Aorta (tissue), 5 donors: ENCODE measurements at places on chromosomes 1 and 21.

DNA sequence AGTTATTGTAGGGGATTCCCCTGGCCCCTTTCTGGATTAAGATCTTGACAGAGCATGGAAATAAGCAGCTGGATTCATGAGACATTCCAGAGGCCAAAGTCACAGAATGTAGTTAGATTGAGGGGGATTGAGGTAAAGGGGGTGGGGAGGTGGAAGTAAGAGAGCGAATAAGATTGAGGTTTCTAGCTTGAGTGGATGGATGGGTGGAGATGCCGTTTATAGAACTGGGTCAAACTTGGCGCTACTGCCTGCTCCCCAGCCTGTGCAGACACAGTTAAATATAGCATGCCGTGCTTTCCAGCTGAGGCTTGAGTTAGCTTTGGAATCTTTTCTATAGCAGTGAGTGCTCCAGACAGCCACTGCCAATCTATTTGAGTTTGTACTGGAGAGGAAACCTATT is 85.7 kb downstream of the DYRK1A start:
- DNase-seq, result peak; percentile 63

GRCh38 chr1:199978408-199978940 is 49.0 kb upstream of the NR5A2 start:
- DNase-seq, result no peak

- no peak for DNase-seq
Measured at GRCh38 chr21:34522284-34522683, 10.3 kb upstream of the KCNE1 start.

DNA sequence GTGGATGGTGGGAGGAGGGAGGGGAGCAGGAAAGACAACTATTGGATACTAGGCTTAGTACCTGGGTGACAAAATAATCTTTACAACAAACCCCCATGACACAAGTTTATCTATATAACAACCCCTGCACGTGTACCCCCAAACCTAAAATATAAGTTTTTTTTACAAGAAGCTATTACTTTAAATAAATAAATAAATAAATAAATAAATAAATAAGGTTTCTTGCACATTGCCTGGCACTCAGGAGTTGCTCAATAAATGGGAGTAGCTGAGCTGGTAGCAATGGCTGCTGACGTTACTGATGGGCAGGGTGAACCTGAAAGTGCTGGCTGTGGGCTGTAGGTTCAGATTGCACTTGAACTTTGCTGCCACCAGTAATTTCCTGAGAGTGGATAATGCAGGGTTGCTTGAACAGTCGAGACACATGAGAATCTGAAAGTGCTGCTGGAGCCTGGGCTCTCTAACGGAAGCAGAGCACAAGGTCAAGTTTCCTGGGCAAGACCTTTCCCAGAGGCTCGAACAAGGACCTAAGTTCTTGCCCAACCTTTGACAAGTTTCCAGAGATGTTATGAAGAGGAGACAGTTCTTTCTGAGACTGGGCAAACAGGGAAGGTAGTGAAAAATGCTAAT is 14.8 kb upstream of the KCNE2 start:
- no peak for DNase-seq

GRCh38 chr1:1058088-1058905 is 15.8 kb downstream of the RNF223 start:
- no peak for DNase-seq

DNA sequence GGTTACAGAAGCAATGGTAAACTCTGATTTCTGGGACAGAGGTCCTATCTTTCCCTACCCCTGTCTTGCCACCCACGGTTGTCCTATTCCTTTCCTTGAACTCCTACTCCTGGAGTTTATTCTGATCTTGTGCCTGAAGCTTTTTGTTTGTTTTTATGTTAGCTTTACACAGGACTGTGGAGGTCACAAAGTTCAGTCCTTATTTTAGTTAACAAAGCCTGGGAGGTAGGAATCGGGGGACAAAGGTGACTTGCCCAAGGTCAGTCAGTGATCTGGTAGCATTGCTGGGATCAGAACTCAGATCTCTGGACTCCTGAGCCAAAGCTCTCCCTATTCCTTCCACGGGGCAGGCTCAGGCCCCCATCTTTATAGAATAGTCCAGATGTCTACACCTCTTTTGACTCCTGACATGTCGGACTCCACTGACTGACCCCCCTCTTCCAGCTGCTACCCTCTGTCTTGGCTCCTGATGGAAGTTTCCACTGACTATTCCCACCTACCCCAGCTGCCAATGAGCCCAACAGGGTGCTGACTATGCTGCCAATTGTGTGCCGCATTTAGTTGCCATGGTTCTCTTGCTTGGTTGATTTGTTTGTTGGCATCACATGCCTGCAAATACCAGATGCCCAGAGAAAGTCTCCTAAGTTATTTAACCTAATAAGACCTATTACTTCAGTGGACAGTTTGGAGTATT is 9.9 kb downstream of the F5 start:
- DNase-seq, result no peak

DNA sequence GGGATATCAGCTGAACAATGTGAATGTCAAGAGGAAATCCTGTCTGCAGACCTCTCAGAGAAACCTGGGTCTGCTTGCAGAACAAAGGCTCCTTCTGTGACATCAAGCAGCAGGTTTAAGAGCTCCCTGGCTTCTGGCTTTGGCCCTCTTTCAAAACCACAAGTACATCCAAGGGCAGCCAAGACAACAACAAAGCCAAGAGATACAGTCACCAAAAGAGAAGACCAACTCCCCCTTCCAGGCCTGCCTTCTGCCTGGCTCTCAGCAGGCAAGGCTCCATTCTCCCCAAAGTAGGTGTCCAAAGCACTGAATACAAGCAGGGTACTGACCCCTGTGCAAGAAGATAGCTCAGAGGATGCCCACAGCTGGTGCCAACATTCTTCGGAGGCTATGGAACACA is 11.5 kb downstream of the BCAR3 start:
- no peak for DNase-seq

DNA sequence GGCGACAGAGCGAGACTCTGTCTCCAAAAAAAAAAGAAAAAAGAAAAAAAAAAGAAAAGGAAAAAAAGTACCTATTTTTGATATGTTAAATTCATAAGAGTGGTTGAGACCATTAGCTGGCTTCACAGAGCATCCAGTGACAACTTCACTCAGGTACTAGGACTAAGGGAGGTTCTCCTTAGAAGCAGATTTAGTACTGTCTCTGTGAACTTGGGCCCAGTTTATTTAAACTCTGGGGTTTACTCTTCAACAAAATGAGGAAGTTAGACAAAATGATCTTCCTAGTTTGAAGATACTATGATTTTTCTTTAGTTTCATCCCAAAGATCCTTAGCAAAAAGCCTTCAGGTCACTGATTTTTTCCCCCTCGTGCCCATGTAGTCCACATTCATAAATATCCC is 21.2 kb downstream of the MACO1 start:
- DNase-seq, result no peak

DNA sequence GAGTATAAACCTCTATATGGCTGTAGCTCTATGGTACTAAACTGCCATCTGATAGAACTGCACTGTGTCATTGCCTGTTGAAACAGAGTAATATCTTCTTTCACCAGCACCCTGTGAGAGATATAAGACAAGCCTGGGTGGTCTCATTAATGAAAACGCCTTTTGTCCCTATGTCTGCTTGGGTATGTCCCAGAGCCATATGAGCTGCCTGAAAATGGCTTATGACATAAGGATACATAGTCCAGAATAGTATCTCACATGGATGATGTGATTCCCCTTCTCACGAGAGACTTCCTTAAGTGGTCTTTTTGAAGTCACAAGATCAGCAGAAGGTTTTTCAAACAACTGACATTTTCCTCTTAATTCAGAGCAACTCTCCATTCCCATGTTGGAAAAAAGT is 7.3 kb upstream of the TMCC2 start:
- no peak for DNase-seq

DNA sequence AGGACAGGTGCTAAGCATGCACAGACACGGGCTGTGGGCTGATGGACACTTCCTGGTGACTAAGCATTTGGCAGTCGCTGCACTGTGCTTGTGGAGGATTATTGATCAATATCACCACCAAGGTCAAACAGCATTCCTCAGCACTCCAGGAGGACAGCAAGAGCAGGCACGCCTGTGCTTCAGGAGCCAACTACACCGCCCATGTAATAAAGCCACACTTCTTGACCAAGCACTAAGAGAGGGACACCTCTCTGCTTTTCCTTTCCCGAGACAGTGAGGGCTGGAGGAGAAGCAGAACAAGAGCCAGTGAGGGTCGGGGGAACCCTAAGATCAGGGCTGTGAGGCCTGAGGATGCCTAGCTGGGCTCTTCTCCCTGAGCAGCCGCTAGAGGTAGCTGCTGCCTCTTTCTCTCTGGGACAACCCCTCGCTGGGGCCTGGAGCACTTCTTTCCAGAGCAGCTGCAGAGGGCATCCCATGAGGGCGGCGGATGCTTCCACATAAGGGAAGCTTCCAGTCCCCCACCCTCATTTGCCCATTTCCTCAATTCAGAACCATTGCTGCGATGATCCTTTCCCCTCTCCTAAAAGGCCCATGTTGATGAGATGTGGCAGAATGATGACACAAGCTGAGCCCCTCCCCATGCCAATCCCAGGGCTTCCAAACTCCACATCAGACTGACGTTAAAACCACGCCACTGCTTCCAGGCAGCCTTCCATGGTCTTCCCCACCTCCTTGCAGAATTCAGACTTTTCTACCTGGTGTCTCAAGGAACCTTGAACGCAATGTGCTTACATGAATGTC is 19.1 kb downstream of the RAB7B start:
- peak; percentile 83 for DNase-seq

GRCh38 chr21:43605320-43606215 is 53.7 kb downstream of the HSF2BP start:
- DNase-seq, result no peak

DNA sequence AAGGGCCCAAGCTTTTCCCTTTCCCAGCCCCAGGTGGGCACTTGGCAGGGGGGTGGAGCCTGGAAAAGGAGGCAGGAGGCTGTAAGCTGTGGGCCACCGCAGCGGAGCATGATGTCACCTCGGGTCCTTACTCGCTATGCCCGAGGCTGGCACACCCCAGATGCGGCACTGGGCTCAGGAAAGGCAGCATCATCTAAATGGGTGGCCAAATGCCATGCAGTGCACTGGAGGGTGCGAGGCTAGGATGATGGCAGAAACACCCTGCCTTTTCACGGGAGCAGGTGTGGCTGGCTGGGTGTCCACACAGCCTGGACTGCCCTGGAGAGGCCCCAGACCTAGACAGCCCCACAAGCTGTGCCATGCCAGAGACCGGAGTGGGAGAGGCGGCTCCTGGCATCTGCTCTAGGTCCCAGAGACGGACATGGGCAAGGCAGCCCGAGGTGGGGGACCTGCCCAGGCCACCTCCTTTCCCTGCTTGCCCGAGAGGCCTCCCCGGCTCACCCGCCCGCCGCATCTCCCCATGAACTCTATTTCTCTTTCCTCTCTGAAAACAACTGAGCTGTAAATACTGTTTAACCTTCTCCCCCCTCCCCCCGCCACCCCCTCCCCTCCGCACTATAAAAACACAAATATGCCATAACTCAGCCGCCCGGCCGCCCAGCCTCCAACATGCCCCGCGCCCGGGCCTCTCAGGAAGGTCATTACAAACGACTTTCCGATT is 124.7 kb downstream of the CASZ1 start:
- DNase-seq, result no peak

DNA sequence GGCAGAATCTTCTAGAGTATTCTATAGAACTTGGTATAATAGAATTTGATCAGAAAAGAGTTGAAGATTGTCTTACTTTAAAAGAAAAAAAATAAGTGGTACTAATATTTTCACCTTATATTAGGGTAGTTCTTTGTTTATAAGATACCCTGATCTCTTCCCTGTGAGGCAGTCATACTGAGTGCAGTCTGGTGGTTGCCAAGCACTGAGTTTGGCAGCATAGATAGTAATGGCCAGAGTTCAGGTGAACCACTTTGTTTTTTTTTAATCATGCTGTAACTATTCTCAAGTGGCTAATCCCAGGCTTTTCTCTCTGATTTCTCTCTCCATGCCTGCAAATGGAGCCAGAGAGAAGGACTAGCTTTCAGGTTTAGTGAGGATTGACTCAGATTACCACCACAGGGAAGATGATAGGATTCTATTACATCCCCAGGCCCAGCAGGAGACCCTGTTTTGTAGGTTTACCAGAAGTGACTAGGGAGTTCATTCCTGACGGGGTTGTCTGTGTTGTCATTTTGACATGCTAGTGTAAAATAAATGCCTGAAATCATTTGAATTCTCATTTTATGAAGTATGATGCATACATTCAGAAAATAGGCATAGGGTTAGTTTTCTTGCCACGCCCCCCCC is 16.7 kb downstream of the KDM1A start:
- DNase-seq, result no peak

DNA sequence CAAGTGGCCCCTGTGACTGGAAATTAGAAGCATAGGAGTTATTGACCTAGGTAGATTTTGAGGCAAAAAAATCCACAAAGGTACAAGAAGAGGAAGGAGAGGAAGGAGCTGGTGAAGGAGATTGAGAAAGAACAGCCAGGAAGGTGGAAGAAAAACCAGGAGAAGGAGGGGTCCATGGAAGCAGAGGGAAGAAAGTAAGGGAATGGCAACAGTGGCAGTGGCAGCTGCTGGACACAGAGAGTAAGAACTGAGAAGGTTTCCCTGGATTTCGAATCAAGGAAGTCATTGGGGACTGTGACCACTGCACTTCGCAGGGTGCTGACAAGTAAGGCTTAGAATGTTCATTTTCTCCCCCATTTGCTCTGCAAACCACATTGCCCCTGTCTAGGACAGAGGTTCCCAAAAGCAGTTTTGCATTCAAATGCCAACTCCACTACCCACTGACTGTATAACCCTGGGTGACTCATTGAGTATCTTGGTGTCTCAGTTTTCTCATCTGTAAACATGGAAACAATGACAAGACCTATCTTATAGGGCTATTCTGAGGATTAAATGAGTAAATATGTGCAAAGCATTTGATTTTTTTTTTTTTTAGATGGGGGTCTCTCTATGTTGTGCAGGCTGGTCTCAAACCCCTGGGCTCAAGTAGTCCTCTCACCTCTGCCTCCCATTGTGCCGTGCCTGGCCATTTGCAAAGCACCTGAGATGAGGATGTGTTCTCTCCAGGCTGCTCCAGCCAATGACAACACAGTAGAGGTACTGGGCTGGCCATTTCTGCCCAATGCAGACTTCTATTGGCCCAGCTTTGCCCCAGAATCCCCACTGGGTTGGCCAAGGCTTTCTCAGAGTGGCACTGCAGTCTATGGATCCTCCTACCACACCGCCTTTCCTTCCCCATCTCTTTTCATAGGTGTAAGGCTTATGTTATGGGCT is 9.3 kb upstream of the CAPN2 start:
- DNase-seq, result no peak

DNA sequence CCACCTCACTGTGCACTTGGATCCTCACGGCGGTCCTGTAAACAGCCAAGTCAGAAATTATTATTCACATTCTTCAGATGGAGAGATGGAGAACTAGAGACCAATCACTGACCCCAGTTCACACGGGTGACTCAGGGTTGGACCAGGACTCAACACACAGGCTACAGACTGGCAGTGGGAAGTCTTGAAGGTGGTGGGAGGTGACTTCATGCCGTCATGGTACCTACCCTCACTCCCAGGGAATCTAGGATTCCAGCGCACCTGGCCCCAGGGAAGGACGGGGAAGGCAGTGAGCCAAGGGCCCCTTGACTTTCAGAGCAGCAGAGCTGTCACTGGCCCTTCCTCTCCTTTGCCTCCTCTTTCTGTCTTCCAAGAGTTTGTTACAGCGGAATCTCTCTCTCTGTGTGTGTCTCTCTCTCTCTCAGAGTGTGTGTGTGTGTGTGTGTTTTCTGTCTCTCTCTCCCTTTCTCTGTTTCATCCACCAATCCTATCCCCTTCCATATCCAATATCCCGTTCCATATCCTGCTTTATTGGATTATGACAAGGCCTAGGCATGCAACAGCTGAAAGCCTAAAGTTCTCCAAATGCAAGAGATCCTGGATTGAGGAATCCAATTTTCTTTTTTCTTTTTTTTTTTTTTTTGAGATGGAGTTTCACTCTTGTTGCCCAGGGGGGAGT is 11.7 kb downstream of the OPTC start:
- DNase-seq, result no peak
